ENCODE measurements at places on chromosomes 6 and 20.

GRCh38 chr6:84332139-84333034, 104.9 kb upstream of the CEP162 start:
- DNase-seq = no peak

DNA sequence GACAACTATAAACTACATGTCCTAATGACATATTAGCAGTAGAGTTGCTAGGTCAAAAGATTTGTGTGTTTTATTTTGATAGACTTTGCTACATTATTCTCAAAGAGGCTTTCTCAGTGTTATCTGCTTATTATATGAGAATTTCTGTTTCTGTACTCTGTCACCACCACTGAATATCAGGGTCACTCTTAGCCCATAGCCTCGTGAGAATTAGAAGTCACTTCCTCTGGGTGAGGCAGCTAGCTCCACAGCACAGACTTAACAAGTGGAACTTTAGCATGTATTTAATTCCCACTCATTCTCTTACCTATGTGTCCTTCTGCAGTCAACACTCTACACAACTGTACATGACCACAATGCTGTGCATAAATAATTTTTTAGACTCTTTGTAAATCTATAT, 6.7 kb downstream of the PHACTR2 start:
- DNase-seq = no peak

GRCh38 chr6:40606981-40607380, 19.8 kb upstream of the LRFN2 start:
- no peak for DNase-seq

DNA sequence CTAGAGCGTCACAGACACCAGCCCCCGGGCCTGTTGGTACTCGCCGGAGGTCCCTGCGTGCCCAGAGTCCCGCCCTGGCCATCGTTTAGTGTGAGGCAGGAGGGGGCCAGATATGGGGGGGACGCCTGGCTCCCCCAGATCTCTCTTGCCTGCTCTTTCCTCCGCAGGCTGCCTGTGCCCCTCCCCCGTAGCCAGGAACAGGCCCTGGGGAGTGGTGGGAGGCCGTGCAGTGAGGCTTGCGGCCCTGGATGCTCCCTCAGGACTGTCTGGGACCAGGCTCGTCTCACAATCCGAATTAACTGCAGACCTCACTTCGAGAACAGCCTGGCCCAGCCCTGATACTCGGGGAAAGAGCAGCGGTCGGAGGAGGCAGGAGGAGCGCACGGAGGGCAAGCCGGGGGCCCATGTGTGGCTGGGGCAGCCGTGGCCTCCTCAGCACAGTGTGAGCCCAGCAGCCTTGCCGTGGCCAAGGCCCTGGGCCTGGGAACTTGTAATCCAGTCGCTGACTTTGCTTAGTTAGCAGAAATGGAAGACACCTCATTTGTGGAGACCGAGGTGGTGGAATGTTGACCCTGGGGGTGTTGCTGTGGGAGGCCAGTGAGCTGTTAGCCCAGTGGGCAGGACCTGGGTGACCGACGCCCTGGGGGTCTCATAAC, 28.7 kb downstream of the FRMD1 start:
- DNase-seq = no peak

- no peak for DNase-seq
Measured at GRCh38 chr6:11774426-11774825, 4.2 kb downstream of the ADTRP start.

GRCh38 chr20:56955680-56956079, 310.8 kb downstream of the BMP7 start:
- DNase-seq = no peak

- no peak for DNase-seq
Measured at GRCh38 chr6:138107078-138107751, at the start of gene PERP. PERP (minus strand) TSS chr6:138107419; CDS start chr6:138107340, 79 bp downstream.

GRCh38 chr6:46024124-46024769, 8.6 kb upstream of the CLIC5 start:
- peak; percentile 12 for DNase-seq

- DNase-seq = no peak
Measured at GRCh38 chr6:71134929-71135642, 153.5 kb upstream of the OGFRL1 start.

Measured in skeletal muscle cell (primary cell).